Left cardiac atrium (tissue), 4 donors: ENCODE measurements at places on chromosomes 13 and 19. TPM values are rescaled to one million over a fixed set of nuclear protein-coding genes. Genes with fewer than 3 reads are reported as not detected.
A peak's percentile ranks its signal among the peaks of the same experiment; 100 is the strongest.

GRCh38 chr13:80072231-80072630, 268.7 kb downstream of the SPRY2 start:
- DNase-seq, result no peak

- no peak for DNase-seq
Observed at GRCh38 chr13:101309014-101309619, 107.2 kb downstream of the NALCN start.

- no peak for DNase-seq
Observed at GRCh38 chr19:28933039-28933438, 279.9 kb downstream of the UQCRFS1 start.

- no peak for DNase-seq
Observed at GRCh38 chr13:51342706-51343105, 3.2 kb downstream of the SERPINE3 start.

DNA sequence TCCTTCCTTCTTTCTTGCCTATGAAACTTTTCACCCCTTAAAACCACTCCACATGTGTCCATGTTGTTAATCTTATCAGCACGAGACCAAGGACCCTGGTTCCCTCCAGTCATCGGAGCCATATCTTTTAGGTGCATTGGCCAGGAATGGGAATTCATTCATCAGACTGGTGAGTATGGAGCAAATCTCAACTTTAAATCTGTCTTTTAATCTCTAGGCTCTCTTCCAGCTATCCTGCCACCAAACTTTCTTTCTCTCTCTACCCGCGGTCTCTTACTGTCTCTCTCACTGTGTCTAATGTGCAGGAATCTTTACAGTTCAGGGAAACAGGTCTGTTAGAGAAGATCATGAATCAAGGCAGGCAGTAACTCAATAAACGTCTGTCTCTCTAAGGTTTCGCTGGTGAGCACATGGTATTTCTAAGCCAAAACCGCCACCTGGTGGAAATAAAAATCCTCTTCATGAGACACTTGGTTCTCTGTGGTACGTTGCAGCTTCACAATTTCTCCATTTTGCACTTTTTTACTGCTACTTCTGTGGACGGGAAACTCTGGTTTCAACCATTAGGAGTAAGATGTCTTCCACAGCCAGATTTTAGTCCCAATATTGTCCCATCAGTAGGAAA, 16.1 kb downstream of the LGALS16 start:
- DNase-seq, result no peak

DNA sequence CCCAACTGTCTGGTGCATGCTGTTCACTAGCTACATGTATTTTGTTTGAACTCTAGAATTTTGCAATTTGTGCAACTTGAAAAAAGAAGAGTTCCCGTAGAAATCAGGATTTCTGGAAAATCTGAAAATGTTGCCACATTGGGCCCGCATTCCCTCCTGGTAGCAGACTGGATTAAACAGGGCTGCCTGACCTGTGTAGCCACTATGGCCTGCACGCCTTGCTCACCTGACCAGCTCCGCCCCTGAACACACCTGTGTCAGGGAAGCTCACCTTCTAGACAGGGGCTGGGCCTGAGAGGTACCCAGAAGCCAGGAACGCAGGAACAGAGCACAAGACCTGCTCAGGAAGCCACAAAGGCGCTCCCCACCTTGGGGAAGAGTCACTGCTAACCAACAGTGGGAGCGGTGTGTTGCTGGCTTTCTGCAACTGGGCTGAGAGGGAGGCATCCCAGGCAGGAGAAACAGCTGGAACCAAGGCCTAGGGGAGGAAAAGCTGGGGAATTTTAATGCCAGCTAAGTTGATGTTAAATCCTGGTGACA, 106.5 kb downstream of the UQCRFS1 start:
- no peak for DNase-seq

DNA sequence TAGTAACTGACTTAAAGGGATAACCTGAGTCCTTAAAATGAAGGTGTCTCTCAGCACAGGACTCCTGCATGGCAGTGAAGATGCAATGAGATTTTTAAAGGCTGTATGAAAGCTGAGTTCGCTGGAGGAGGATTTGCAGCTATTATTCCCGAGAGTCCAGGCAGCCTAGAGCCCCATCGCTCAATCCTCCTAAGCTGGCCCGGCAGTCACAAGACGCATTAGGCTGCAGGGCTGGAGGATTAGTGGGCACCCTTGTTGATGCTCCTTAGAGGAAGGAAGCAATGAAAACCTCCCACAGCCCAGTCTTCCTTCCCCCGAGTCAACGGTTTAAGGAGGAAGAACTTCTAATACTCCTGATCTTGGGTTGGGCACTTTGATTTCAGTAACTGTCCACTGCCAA, 239.5 kb downstream of the EFNB2 start:
- DNase-seq, result no peak

- no peak for DNase-seq
Observed at GRCh38 chr13:49218493-49219051, 1.6 kb upstream of the MLNR start.

DNA sequence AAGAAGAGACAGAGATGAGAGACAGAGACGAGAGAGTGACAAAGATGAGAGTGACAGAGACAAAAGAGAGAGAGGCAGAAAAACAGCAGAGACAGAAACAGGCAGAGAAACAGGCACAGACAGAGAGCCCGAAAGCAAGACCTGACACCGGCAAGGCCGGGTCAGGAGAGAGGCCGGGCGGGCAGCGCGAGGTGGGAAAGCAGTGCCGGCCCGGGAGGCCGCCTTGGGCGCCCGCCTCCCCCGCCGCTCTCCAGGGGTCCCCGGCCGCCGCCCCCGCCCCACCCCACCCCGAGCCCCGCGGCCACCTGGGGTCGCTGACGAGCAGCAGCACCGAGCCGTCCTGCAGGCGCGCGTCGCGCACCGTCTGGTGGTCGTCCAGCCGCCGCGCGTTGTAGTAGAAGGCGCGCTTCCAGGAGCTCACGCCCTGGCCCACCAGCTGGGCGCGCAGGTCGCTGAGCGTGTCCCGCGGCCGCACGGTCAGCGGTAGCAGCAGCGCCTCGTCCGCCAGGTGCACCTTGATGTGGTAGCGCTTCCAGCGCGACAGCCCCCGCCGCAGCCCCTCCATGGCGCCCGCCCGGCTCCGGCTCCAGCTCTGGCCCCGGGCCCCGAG, at the start of gene TINCR:
Gene TINCR, minus strand, starts transcription at position 594 of the 610 bp plus-strand sequence.
- DNase-seq, result no peak

DNA sequence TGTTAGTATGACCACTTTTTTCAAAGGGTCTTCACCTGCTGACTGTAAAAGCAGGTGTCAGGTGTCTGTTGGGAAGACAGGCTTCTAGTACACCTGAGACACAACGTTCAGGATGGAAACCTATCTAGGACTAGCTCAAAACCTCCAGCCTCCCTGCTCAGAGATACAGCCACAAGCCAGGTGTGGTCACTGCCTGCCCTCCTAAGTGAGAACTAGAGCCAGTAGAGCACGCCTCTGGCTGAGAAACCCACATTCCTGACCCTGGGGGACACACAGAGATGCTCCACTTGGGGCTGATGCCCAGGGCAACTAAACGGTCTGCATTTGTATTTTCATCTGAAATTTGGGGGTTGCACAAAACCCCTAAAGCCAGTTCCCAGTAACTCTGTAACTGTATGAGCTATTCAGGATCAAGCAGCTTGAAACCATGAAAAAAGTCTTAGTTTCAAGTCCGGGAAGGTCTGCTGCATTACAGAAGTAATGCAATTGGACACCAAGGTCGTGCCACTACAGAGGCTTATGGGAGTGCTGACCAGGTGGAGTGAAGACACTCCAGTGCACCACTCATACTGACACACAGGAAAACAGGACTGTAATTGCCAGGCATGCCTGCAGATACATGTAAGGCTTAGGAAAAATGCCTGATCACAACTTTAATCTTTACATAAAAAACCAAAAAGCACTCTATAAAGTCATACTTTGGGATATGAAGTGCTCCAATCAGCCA, 27.8 kb downstream of the ANKRD10 start:
- no peak for DNase-seq

DNA sequence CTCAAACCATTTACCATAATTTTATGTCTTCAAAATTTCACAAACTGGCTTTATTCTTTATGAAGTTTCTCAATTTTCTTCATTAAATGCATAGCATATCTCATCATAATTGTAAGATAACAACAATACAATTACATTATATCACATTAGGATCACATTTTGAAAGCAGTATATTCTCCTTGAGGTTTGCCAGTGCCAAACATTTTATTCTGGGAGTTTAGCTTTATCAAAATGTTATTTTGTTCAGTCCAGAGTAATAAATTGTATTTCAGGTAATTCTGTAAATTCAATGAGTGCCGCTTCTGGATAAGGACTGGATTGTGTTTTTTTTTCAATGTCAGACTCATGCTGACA, 234.6 kb upstream of the MIR17HG start:
- no peak for DNase-seq

DNA sequence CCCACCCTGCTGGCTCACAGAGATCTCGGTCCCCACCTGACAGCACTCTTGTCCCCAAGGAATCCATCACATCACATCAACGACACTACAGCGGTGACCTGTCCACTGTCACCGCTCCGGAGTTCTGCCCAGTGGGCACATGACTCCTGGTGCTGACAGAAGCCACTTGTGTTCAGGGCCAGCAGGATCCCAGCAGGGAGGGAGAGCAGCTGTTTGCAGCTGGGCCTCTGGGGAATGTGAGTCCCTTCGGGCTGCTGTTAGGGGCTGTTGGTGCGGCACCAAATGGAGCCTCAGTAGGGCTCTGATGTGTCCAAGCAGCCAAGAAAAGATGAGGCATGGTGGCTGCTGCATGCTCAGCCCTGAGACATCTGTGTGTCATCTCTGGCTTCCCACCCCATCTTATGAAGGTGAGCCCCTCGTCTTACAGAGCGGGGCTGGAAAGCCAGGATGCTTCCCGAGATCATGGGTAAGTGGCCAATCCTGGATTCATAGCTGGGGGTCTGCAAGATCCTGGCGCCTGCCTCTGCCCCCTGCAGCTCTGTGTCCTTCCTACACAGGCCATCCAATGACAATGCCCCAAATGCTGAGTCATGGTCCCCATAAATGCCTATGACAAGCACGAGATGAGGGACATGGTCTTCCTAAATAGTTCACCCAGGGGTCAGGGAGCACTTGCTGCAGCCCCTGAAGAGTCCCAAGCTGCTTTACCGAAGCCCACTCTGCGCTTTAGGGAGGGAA, 56.0 kb downstream of the F2RL3 start:
- DNase-seq, result peak; percentile 33

- no peak for DNase-seq
Observed at GRCh38 chr13:36362914-36363313, 16.7 kb upstream of the SPART start.

DNA sequence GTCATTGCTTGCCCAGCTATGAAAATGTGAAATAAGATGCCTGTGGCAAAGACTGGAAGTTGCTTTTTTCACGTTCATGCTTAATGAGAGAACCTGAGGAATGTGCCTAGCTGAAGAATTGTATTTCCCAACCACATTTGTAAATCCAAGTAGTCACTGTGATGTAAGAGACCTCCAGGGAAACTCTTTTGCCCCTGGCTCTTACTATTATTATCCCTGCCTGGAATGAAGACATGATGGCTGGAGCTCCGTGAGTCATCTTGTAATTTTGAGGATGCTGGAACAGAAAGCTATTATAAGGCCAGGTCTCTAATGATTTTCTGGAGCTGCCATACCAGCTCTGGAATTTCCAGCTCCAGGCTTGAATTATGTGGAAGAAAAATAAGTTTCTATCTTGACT, 894.3 kb downstream of the DIAPH3 start:
- no peak for DNase-seq

- no peak for DNase-seq
Observed at GRCh38 chr13:44131069-44131614, 242.5 kb upstream of the SERP2 start.

DNA sequence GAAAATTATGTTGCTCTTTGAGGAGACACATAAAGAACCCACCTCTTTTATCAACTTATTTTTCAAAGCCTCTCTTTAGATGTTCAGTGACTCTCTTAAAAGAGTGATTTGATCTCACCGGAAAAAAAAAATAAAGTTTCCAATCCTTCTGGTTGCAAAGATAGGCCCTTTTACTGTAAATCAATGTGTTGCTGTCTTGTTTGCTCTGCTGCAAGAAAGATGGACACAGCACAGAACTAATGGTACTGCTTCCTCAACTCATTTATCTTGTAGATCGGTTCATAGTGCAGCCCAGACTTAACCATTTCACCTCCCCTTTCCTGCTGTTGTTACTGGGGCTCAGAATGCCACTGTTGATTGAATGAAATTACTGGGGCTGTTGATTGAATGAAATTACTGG, 388.9 kb upstream of the KLF12 start:
- DNase-seq, result no peak

- DNase-seq, result no peak
Observed at GRCh38 chr19:5642204-5642603, 19.3 kb downstream of the SAFB start.

- no peak for DNase-seq
Observed at GRCh38 chr19:46626446-46626845, 1.6 kb upstream of the PTGIR start.

GRCh38 chr19:1069009-1069779, 2.2 kb downstream of the ARHGAP45 start:
- peak; percentile 79 for DNase-seq

- no peak for DNase-seq
Observed at GRCh38 chr13:97982286-97982685, 28.8 kb downstream of the IPO5 start.

DNA sequence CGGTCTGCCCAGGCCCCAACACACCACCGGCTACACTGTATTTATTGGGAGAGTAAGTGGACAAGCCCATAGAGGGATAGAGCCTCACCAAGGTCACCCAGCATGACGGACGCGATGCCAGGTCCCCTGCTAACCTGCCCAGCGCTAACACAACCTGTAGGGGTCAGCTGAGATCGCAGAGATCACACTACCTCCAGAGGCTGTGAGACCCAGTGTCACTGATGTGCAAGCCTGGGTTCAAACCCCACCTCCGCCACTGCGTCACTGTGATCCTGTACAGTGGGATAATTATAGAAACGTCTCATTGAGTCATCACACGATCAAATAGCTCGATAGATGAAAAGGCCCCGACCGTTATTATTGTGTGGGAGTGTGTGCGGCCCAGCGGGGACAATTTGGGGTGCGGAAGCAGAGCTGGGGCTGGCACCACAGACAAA, 10.6 kb upstream of the TLE2 start:
- DNase-seq, result no peak

DNA sequence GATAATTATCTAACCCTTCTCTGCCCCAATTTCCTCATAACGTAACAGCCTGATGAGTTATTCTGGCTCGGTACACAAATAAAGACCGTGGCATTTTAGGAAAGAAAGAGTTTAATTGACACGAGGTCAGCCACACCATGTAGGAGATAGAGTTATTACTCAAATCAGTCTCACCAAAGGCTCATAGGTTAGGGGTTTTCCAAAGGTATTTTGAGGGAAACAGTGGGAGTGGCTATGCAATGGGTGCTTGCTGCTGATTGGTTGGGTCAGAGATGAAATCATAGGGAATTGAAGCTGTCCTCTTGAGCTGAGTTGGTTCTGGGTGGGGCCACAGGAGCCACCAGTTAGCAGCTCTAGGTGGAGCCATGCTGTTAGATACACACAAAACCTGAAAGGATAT, 137.5 kb downstream of the FREM2 start:
- no peak for DNase-seq

GRCh38 chr13:98998831-98999638, 21.2 kb upstream of the DOCK9 start:
- no peak for DNase-seq

GRCh38 chr13:93628136-93628797, 401.7 kb downstream of the GPC6 start:
- no peak for DNase-seq

The KLK12 gene
- total RNA-seq, result not detected

The ZFR2 gene
- total RNA-seq, result 0.35 TPM

The ZNF575 gene
- total RNA-seq, result 1.1 TPM

The SIGLEC9 gene
- total RNA-seq, result 6.6 TPM

The MEIOSIN gene
- total RNA-seq, result 0.21 TPM
